Activated B cell treated with CpG ODN at 0.5 μM for 24 hours (primary cell): ENCODE measurements at places on chromosomes 5 and 9. TPM values are rescaled to one million over a fixed set of nuclear protein-coding genes. Genes with fewer than 3 reads are reported as not detected.

DNA sequence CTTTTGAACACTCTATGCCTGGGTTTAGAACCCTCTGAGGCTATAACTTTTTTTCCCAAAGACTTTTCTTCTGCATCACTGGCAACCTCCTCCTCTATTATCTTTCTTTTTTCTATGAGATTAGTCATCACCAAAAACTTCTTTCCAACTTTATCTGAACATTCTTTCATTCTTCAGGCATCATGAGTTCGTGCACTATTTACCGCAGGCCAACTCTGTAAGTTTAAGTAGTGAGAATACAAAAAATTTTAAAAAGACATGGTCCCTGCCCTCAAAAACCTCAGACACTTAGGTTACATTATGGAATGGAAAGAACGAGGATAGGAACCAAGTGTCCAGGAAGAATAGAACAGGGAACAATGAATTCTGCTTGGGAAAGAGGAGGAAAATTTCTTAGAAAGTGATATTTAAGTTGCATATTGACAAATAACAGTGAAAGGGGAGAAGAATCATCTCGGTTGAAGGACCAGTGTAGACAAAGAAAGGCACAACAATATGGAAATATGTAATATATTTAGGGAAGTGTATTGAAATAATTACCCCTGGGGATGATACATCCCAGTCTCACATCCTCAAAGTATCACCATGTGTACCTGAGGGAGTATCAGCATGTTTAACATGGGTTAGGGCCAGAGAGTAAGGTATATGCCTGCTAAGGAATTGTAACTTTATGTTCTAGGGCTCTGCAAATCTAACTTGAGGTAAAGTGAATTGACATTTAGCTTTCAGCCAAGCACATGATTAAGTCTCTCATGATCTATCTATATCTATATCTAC lies 196.5 kb upstream of the NREP start:
- no peaks in the 10 kb centered on the region for H3K36me3 ChIP-seq
- no peak for DNase-seq
- no peak overlapping the region for H3K4me3 ChIP-seq
- H3K27me3 ChIP-seq, result no peaks in the 10 kb centered on the region
- no peak overlapping the region for H3K27ac ChIP-seq
- H3K4me1 ChIP-seq, result peaks cover 23% of the 10 kb centered on the region

- H3K4me1 ChIP-seq, result no peaks in the 10 kb centered on the region
- H3K27me3 ChIP-seq, result peaks cover 10% of the 10 kb centered on the region
- H3K27ac ChIP-seq, result no peak overlapping the region
- DNase-seq, result no peak
- H3K36me3 ChIP-seq, result no peaks in the 10 kb centered on the region
Observed at GRCh38 chr9:95777136-95777535, 98.4 kb upstream of the ERCC6L2 start.

- no peaks in the 10 kb centered on the region for H3K36me3 ChIP-seq
- H3K4me1 ChIP-seq, result no peaks in the 10 kb centered on the region
- no peak overlapping the region for H3K4me3 ChIP-seq
- no peak overlapping the region for H3K27ac ChIP-seq
Observed at GRCh38 chr9:96047741-96048103, 172.2 kb downstream of the ERCC6L2 start.

DNA sequence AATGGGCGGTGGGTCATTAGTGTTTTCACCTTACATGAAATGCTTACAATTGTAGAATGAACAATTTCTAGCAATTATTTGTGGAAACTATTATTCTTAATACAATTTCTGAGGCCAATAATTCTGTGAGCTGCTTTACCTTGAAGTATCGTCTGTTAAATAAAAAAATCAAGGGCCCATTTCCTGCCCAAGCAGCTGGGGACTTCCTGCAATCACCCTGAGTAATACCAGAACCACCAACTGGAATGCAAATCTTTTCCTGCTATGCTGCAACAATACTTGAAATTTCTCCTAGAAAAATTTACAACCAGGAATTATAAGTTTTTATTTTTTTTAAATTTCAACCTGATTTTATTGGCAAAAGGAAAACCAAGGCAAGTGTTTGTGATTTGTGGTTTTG lies 52.6 kb downstream of the ADAMTS16 start:
- no peak overlapping the region for H3K27ac ChIP-seq
- DNase-seq, result no peak
- H3K27me3 ChIP-seq, result no peaks in the 10 kb centered on the region
- no peaks in the 10 kb centered on the region for H3K36me3 ChIP-seq

DNA sequence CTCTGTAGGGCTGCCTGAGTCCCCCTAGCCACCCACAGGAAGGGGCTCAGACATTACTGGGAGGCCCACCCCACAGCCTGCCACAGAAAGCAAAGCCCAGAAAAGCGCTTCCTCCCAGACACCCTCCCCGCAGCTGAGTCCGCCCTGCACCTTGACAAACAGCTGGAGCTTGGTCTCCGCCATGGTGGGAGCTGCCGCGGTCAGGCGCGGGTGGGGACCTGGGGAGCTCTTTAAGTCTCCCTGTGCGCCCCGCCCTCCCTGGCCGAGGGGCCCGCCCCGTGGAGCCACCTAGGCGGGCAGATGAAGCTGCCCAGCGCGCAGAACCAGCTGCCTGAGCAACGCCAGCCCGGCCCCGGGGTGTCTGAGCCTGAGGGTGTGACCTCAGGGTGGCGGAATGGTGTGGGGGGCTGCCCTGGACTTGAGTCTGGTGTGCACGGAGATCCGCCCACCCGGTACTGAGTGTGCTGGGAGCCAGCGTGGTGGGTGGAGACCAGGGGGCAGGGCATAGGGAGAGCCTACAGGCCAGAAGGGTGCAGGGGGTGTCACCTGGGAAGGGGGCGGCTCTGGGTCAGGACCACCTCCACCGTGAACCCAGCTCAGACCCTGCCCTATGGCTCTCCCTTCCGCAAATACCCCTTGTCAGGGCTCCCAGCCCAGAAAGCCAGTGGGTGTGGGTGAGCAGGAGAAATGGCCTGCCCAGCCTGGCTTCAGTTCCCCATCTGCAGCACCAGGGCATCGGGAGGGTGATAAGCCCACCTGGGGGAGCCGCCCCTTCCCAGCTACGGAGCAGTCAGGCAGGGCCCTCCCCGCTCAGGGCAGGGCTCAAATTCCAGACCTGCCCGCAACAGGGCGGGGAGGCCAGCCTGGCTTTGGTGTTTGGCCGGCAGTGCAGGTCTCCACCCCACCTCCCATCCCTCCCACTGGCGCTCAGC lies at the start of gene CLIC3:
TSS of gene CLIC3 (minus strand) at position 208 of the 932 bp plus-strand sequence. CDS start at position 183, 25 bp downstream.
- H3K27me3 ChIP-seq, result no peaks in the 10 kb centered on the region
- H3K4me3 ChIP-seq, result peak within 1 kb of the TSS; percentile 15
- H3K27ac ChIP-seq, result peak within 1 kb of the TSS; percentile 18
- H3K4me1 ChIP-seq, result peaks cover 72% of the 10 kb centered on the region

DNA sequence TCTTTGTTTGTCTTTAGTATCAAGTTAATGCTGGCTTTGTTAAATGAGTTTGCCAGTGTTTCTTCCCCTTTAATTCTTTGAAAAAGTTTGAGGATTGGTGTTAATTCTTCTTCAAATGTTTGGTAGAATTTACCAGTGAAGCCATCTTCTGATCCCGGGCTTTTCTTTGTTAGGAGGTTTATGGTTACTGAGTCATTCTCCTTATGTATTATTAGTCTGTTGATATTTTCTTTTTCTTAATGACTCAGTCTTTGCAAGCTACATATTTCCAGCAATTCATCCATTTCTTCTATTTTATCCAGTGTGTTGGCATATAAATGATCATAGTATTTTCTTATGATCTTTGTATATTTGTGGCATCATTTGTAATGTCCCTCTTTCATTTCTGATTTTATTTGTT lies 74.5 kb upstream of the SPINK5 start:
- no peak overlapping the region for H3K27ac ChIP-seq
- H3K27me3 ChIP-seq, result peaks cover 4% of the 10 kb centered on the region
- no peak overlapping the region for H3K4me3 ChIP-seq
- H3K4me1 ChIP-seq, result no peaks in the 10 kb centered on the region

- H3K4me1 ChIP-seq, result peaks cover 63% of the 10 kb centered on the region
- H3K27ac ChIP-seq, result no peak overlapping the region
- no peak for DNase-seq
- H3K4me3 ChIP-seq, result no peak overlapping the region
- no peaks in the 10 kb centered on the region for H3K27me3 ChIP-seq
- peaks cover 49% of the 10 kb centered on the region for H3K36me3 ChIP-seq
Observed at GRCh38 chr5:131329286-131329560, 65.4 kb downstream of the CDC42SE2 start.

GRCh38 chr5:112208699-112209615 lies 210.1 kb downstream of the EPB41L4A start:
- peaks cover 4% of the 10 kb centered on the region for H3K4me1 ChIP-seq
- DNase-seq, result no peak
- H3K4me3 ChIP-seq, result no peak overlapping the region
- no peaks in the 10 kb centered on the region for H3K36me3 ChIP-seq

GRCh38 chr9:37511016-37512010 lies 25.6 kb downstream of the POLR1E start:
- no peaks in the 10 kb centered on the region for H3K27me3 ChIP-seq
- no peak overlapping the region for H3K4me3 ChIP-seq
- H3K4me1 ChIP-seq, result peaks cover 8% of the 10 kb centered on the region
- H3K27ac ChIP-seq, result no peak overlapping the region
- no peak for DNase-seq

DNA sequence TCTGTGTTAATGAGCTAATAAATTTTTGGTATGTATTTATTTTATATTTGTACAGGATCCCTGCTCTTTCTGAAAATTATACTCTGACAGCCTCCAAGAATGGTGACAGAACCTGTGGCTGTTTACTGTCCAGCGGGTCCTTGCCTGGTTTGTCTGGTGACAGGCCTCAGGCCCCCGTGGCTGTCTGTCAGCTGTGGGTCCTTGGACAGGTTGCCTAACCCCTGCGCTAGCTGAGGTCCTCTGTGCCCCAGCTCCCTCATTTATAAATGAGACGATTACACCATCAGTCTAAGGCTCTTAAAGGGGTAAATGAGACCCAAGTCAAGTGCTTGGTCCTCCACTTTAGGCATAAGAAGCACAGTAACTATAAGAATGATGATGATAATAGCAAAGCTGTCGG lies 125.1 kb upstream of the COL5A1 start:
- H3K4me3 ChIP-seq, result no peak overlapping the region
- no peaks in the 10 kb centered on the region for H3K4me1 ChIP-seq
- peaks cover 6% of the 10 kb centered on the region for H3K27me3 ChIP-seq

DNA sequence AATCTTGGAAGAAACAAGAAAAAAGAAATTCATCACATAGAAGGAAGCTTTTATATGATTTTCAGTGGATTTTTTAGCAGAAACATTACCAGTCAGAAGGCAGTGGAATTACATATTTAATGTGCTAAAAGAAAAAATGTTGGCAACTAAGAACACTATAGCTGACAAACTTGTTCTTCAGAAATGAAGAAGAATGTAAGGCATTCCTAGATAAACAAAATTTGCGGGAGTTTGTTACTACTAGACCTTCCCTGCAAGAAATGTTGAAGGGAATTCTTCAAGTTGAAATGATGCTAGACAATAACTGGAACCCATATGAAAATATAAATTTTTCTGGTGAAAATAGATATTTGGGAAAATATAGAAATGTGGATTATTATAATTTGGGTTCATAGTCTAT lies 718.3 kb upstream of the GRAMD2B start:
- no peak overlapping the region for H3K4me3 ChIP-seq
- H3K36me3 ChIP-seq, result no peaks in the 10 kb centered on the region
- DNase-seq, result no peak
- no peaks in the 10 kb centered on the region for H3K27me3 ChIP-seq
- no peak overlapping the region for H3K27ac ChIP-seq

DNA sequence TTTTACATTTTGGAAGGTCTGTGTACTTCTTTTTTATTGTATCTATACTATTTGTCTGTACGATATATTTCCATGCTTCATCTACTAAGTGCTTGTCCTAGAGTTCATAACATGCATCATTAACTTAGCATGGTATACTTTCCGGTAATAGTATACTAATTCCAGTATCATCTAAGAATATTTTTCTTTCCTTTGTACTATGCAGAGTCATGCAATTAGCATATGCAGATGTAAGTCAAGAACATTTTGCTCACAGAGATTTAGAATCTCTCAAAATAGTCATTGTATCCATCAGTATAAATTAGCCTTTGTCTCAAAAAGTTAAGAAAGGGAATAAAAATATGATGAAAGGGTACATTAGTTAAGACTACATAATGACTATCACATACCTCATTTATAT lies 770.4 kb upstream of the GRAMD2B start:
- no peaks in the 10 kb centered on the region for H3K4me1 ChIP-seq
- H3K27ac ChIP-seq, result no peak overlapping the region
- peaks cover 2% of the 10 kb centered on the region for H3K27me3 ChIP-seq
- no peaks in the 10 kb centered on the region for H3K36me3 ChIP-seq
- no peak for DNase-seq

DNA sequence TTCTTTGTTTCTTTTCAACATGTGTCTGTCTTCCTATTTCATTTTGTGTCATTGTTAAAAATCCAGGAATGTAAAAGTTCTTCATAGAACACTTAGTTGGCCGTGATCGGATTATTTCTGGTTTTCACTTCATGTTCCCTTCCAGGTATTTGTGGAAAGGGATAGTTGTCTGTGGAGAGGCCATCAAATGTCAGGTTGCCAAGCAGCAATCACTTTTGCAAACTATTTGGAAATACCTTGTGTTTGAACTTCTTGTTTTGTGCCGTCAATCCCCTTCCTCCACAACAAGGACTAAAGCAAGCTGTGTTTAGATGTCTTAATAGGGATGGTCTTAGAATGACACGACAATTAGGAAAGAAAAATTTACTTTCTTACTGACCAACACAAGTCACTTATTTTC lies 116.9 kb upstream of the MPDZ start:
- H3K27me3 ChIP-seq, result no peaks in the 10 kb centered on the region
- H3K27ac ChIP-seq, result no peak overlapping the region
- no peaks in the 10 kb centered on the region for H3K36me3 ChIP-seq
- no peak for DNase-seq
- H3K4me3 ChIP-seq, result no peak overlapping the region

The DNAJB5 gene
- total RNA-seq, result 5.4 and 6.4 TPM in 2 replicates

The CARTPT gene
- total RNA-seq, result not detected in 2 replicates
